ENCODE measurements at places on chromosomes 7 and 10. TPM values are rescaled to one million over a fixed set of nuclear protein-coding genes. Genes with fewer than 3 reads are reported as not detected.

The PRKG1 gene
- total RNA-seq: 0.22 TPM

The VENTX gene
- total RNA-seq: not detected

The TSPAN12 gene
- 0.81 TPM for total RNA-seq

The CLEC2L gene
- total RNA-seq: not detected

The FOXI2 gene
- not detected for total RNA-seq

The SFXN3 gene
- total RNA-seq: 78.0 TPM

The ANKRD16 gene
- total RNA-seq: 14.6 TPM

The ADCY1 gene
- 4.4 TPM for total RNA-seq

- no peak for DNase-seq
These were observed 647.5 kb upstream of the IGFBP3 start for GRCh38 chr7:46568420-46569132.

- no peak for DNase-seq
These were observed 189.8 kb upstream of the TEX47 start for GRCh38 chr7:88985295-88985694.

- DNase-seq: no peak
These were observed 46.6 kb downstream of the RSU1 start for GRCh38 chr10:16770670-16771069.

DNA sequence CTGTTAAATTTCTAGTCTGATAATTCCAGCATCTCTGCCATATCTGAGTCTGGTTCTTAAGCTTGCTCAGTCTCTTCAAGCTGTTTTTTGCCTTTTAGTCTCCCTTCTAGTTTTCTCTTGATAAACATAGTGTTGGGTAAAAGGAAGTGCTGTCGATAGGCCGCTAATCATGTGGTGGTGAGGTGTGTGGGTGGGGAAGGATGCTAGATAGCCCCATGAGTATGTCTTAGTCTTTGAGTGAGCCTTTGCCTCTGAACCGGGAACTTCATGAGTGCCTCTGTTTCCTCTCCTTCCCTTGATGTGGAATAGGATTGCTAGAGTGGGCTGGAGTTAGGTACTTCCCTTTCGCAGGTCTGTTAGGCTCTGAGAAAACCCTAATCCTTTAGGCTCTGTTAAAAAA, 441.8 kb downstream of the INHBA start:
- DNase-seq: no peak

DNA sequence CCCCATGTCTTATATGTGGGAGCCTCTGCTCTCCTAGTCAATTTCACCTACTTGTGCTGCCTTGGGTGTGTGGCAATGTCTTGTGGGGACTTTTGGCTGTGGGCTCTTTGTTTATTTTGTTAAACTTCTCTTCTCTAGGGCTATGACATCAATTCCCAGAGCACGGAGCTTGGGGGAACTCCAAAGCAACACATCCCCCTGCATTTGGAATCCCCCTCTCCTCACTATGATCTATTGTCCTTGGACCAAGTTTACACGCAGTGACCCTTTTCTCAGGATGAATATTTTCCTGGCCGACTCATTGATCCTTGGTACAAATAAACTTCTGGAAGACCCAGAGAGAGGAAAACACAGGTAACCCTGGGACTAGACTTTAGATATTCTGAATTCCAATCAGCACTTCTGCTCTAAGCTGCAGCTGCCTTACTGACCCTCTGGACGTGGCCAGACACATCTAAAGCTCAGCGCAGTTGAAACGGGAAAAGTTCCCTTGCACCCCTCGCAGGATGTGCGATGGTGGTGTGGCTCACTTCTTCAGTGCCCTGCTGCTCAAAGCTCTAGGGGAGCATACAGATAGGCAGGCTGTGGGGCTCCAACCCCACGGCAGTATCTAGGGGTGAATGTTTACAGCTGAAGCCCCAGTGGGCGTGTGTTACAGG, 110.8 kb downstream of the TMEM178B start:
- no peak for DNase-seq

DNA sequence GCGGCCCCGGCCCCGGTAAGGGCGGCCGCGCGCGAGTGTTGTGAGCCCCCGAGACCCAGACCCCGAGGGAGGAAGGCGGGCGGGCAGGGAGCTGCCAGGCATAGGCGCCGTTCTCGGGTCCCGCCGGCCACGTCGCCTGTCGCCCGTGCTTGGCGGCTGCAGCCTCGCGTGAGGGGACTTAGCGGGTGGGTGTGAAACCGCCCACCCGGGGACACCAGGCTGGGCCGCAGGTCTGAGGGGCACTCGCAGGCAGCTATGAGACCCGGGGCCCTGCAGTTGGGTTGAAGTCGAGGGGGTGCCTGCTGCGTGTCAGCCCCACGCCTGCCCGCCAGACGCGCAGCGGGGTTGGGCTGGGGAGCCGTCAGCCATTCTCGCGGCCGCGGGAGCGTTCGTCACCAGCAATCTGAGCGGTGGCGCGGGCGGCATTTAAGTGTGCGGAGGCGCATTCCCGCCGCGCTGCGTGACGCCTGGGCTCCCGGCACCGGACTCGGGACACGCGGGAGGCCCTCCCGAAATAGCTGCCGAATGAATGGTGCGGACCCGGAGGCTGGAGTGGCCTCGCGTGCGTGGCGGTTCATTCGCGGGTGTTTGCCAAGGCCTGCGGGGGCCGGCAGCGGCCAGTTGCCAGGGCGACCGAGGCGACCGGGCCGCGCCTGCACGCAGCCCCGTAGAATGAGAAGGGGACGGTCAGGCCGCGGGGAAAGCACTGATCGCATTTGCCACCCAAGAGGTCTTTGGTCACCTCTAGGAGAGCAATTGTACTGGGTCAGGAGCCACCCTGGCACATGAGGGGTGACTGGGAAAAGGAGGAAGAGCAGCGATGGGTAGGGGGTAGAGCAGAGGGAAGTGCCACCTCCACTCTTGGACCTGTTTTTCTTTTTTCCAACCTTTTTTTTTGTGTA, 750 bp downstream of the ZNF398 start:
- DNase-seq: no peak

- peak; percentile 85 for DNase-seq
These were observed 1060.6 kb downstream of the LRMDA start for GRCh38 chr10:76492026-76492425.

GRCh38 chr10:59557642-59558041, 152.0 kb downstream of the SLC16A9 start:
- no peak for DNase-seq

DNA sequence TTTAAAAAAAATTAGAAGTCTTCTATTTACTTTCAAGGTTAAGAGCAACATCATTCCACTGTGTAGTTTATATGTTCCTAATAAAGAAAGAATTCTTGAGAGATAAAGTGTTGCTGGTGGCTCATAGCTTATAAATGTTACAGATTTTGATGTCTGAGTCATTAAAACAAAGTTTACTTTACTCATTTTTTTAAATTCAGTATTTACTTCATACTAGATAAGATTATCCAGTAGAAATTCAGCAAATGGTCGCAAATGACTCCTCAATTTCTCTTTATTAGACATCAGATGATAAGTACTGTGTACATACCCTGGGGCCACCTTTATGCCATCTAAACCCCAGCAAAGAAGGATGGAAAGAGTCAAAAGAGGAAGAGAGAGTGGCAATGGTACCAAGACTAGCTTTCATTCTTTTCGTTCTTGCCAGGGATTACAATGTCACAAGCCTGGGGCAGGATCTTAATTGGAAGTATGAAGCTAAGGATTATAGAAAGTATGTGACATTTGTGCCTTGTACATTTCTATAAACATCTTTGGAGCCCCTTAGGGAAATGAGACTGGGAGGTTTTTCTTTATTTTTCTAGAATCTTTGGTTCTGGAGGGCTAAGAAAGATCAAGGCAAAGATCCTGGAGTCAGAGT, 206.1 kb downstream of the CHRM2 start:
- DNase-seq: peak; percentile 60

DNA sequence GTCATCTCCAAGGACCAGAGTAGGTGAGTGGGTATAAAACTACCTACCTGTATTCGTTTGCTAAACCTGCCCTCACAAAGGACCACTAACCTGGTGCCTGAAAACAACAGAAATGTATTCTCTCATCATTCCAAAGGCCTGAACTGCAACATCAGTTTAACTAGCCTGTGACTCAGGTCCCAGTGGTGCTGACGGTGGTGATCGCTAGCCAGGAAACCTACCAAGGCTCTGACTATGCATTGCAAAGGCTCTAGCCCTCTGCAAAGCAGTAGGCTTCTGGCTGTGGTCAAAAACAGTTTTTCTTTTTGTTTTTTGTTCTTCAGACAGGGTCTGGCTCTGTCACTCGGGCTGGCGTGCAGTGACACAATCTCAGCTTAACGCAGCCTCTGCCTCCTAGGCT, 107.5 kb downstream of the NPTX2 start:
- DNase-seq: peak; percentile 25

- no peak for DNase-seq
These were observed 89.3 kb downstream of the NPSR1 start for GRCh38 chr7:34747176-34747781.

DNA sequence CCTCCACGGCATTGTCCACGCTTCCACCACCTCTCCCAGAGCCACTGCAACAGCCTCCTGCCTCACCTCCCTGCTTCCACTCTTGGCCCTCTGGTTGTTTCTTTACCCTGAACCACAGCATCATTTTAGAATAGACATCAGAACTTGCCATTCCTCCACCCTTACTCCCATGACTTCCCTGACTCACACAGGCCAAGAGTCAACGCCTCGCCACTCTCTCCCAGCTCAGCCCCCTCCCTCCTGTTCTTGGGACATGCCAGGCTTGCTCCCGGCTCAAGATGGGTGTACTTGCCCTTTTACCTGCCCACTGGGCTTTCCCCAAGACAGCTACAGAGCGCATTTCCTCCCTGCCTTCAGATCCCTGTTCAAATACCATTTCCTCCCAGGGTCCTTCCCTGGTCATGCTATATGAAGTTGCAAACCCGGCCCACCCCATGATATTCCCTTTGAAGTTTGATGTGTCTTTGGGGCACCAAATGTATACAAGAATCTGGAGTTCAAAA, 429.1 kb downstream of the RPS24 start:
- no peak for DNase-seq

- DNase-seq: no peak
These were observed 21.9 kb upstream of the FRAT2 start for GRCh38 chr10:97356318-97356914.

- DNase-seq: no peak
These were observed 584 bp upstream of the RUNDC3B start for GRCh38 chr7:87627634-87627994.

DNA sequence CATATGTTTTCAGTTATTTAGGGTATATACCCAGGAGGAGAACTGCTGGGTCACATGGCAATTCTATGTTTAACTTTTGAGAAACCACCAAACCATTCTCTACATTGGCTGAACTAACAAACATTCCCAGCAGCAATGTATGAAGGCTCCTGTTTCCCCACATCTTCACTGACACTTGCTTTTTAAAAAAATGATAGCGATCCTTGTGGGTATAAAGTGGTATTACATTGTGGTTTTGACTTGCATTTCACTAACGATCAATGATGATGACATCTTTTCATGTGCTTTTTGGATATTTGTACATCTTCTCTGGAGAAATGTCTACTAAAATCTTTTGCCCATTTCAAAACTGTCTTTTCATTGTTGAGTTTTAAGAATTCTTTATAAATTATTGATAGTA, 51.2 kb upstream of the ANAPC16 start:
- no peak for DNase-seq
